ENCODE measurements at places on chromosomes 1 and 21.

DNA sequence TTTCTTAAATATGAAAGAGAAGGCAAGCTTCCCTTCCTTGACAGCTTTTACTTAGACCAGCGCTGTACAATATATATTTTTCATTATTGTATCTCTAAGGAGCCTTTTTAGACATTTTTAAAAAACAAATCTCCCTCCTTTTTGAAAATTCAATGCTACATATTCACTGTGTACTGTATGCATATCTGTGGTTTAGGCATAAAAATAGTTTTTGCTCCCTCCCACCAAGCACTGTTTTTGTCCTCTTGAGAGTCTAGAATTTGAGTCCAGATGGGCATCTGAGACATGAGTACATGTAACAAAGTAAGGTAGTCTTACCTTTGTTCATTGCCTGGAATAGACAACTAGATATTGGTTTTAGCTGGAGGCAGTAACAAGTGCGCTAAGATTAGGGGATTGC is 488.5 kb upstream of the RUNX1 start:
- DNase-seq: no peak

GRCh38 chr1:60825593-60825992 is 256.8 kb upstream of the NFIA start:
- no peak for DNase-seq

GRCh38 chr21:46227811-46228344 is 696 bp downstream of the LSS start:
- DNase-seq: no peak

- no peak for DNase-seq
Observed at GRCh38 chr1:79369091-79369490, 362.6 kb upstream of the ADGRL4 start.

- DNase-seq: no peak
Observed at GRCh38 chr1:899636-900317, 23.9 kb upstream of the SAMD11 start.

DNA sequence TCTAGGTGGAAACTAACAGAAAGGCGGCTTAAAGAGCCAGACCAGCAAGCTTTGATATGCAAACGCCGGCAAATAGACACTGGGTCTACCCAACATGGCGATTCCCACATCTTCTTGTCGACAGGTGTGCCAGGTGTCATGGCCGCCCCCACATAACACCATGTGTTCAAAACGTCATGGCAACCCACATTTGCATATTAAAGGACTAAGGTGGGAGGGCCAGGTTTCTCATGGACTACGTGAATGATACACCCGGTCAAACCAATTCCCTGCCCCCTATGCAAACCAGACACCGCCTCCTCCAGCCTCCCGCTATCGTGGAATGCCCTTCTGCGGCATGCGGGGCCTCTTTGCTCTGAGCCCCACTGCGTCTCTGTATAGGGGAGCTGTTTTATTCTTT is 41.3 kb downstream of the ICOSLG start:
- no peak for DNase-seq

GRCh38 chr1:222844411-222844779 is 29.6 kb downstream of the DISP1 start:
- DNase-seq: peak; percentile 5

- peak; percentile 10 for DNase-seq
Observed at GRCh38 chr1:174135211-174135610, 24.1 kb upstream of the RABGAP1L start.

DNA sequence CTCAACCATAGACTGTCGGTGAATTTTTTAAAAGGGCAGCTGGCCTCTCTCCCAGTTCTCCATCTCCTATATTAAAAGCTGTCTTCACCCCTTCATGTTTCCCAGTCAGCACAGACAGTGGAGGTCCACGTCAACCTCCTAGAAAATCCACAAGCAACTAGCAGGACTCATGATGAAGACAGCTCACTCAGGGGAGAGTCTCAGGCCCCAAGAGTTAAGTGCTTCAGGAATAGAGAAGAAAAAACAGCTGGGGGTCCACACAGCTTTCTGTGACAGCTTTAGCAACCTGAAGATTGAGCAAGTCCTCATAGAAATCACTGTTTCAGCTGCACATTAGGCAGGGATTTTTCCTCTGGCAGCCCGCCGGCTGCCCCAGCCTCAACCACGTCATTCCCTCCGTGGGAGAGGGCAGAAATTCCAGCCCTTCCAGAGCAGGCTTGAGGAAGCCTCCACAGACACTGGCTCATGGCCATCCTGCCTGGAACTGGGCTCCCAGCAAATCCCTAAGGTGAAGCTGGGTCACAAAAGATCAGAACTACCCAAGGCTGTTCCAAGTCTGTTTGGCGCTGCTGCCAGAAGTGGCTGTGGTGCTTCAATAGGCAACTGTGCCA is 15.2 kb downstream of the GPR161 start:
- peak; percentile 92 for DNase-seq

GRCh38 chr21:42598159-42598735 is 55.2 kb upstream of the PDE9A start:
- DNase-seq: no peak

- peak; percentile 82 for DNase-seq
Observed at GRCh38 chr1:9201401-9202239, 33.0 kb upstream of the H6PD start.

DNA sequence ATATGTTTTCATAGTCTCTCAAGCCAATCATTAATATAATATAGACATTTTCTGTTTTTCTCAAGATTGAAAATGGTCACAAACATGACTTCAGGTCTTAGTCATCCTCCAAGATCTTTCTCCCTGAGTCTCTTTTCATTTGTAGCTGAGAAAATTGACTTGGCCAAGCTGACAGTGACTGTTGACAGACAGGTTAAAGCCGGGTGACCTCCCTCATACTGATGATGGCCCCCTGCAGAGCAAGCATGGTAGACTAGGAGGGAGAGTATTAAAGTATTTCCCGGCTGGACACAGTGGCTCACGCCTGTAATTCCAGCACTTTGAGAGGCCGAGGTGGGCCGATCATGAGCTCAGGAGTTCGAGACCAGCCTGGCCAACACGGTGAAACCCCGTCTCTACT is 6.8 kb upstream of the KIAA1614 start:
- DNase-seq: no peak

GRCh38 chr21:33229784-33230544 is at the start of gene IFNAR2:
Gene IFNAR2, plus strand, starts transcription at chr21:33229938. Its CDS starts 11,985 bp downstream, at chr21:33241923.
- DNase-seq: peak; percentile 42

DNA sequence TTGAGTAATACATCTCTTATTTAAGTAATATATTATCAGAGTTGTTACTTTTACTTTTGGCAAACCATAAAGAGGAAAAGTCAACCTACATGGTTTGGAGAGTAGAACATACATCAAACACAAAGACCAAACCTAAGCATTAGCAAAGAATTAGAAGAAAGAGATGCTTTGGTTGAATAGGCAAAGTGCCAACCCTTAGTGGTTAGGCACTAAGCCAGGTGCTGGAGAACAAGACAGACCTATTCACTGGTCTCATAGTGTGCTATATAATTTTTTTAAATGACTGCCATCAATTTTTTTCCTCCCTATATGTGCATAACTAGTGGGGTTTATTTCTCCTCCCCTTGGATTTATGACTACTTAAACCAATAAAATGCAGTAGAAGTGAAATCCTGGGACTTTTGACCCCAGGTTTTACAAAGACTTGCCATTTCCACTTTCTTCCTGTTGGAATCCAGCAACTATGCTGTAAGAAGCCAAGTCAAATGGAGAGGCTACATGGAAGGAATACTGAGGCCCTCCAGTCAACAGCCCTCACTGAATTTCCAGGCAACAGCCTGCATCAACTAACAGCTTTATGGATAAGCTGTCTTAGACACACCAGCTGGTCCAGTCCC is 69.8 kb upstream of the HAO2 start:
- peak; percentile 60 for DNase-seq

DNA sequence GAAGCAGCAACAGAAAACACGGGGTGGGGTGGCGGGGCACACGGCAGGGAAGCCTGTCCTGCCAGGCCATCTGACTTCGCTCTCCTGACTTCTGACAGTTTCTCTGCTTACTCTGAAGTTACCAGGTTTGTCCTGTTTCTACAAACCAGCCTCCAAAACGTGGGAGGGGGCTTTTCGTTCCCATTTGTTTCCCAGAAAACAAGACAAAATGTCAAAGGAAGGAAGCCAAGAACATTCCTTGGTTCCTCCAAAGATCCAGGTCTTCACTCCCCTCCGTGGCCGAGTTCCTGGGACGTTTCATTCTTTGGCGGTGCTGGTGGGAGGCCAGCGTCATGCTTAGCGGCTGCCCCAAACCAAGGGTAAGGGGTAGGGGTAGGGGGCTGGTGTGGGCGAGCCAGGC is 49.6 kb downstream of the MEGF6 start:
- no peak for DNase-seq

- no peak for DNase-seq
Observed at GRCh38 chr1:17883136-17883535, 128.0 kb downstream of the ACTL8 start.

- peak; percentile 99 for DNase-seq
Observed at GRCh38 chr1:56578963-56579875, at the start of gene PLPP3. Gene PLPP3, minus strand, starts transcription at chr1:56579563. Its CDS starts 547 bp downstream, at chr1:56579016.

- peak; percentile 53 for DNase-seq
Observed at GRCh38 chr1:198117267-198117666, 39.5 kb upstream of the NEK7 start.
